ENCODE measurements at places on chromosomes 5 and 9.

DNA sequence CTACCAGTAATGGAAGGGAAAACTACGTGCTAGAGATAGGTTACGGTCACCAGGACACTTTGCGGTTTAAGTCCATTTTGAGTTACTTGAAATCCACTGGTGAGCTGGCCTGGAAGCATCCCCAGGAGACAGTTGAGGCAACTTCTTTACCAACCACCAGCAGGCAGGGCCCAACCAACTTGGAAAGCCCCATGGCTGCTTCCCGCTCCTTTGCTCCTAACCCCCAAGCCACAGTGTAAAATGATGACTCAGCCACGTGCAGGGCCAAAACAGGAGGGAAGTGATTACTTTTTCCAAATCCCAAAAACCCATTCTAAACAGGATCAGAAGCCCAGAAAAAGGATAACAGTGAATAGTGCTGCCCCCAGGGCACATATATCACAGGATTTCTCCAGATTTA lies 87.4 kb downstream of the PAX5 start:
- no peak for DNase-seq

GRCh38 chr5:62183727-62184126 lies 122.3 kb upstream of the KIF2A start:
- no peak for DNase-seq

DNA sequence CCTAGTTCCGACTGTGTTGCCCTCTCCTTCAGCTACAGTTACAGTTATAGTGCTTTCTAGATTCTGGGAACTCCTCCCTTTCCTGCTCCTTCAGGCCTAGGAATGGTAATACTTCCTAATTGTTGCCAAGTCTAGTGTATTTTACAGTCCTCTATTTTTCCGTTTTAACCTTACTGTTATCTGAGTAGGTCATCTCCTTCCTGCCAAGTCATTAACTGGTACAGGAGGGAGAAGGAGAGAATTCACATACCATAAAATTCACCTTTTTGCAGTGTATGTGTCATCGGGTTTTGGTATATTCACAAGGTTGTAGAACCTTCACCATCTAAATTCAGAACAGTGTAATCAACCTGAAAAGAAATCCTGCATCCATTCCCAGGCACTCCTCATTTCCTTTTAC lies 335.4 kb upstream of the MEF2C start:
- no peak for DNase-seq

DNA sequence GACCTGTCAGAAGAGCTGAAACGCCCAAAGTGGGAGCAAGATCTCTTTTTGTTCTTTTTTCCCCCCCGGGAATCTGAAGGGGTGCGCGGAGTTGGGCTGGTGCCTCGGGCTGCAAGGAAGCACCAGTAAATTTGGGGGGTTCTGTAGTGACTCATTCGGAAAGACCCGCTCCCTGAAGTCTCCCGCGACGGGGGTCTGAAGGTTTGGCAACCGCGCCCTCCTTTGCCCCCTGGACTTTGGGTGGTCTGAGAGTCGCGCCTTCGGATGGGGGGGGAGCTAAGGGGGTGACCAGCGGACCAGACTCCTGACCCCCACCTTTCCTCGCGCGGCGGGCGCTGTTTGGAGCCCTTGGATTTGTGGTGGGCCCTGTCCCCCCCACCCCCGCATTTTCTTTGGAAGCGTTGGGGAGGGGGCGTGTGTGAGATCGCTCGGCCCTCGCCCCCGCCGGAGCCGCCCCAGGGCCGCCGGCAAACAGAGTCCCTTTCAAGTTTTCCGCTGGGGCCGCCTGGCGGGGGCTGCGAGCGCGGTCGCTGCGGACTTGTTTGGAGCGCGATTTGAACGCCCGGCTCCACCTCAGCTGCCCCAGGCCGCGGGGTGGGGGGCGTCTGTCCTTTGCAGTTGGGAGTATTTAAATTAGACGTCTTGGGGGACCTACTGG lies 2.0 kb downstream of the CXXC5 start:
- no peak for DNase-seq

DNA sequence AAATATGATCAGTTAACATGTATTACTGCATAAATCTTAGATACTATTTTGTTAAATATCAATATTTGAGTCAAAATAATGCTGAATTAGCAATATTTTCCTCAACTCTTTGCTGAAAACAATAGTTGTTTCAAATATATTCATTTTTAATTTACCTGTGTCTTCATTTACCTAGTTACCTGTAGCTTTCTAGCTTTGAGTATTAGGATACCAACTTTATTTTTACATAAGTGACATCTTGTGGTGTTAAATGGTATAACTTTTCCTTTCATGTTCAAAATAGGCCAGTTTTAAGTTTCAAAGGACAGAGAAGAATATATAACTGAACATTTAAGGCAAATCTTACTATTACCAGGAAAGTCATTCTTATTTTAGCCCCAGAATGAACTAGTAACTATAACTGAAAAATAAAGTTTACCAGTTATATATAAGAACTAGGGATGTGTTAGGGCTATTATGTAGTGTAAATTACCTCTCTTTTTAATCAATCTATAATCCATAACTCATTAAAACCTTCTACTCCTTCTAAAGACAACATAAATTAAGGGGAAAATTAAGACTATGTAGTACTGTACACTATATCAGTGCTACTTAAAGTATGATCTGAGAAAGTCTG lies 25.3 kb downstream of the AP3B1 start:
- no peak for DNase-seq

DNA sequence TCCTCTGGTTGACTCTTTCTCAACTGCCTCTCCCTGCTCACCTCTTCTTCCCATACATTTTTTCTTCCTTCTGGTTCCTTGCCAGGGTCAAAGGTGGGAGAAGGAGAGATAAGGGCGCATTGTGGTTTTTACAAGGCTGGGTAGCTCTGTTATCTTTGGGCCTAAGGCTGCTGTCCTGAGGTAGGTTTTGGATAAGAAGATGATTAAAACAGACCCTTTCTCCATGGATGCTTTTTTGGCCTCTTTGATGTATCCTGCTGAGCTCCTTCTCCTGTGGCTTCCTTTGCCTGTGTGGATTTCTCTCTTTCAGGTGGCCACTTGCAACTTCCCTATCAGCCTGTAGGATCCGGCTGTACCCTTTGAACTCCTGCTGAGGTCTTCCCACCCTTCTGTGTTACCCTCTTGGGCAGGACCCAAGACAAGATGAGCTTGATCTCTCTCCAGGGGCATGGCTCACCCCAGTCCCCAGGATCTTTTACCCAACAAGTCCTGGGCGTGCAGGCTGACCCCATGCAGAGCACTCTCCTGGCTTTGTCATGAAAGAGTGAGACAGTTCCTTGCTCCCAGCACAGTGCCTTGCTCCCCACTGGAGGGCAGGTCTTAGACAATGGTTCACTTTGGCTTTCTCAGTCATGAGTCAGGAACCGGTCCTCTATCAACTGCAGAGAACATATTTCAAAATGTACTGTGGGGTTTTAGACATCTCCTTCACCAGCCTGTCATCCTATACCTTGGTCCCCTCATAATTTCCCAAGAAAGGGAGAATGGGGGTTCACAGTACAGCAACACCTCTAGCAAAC lies 197.9 kb downstream of the TLE4 start:
- no peak for DNase-seq

DNA sequence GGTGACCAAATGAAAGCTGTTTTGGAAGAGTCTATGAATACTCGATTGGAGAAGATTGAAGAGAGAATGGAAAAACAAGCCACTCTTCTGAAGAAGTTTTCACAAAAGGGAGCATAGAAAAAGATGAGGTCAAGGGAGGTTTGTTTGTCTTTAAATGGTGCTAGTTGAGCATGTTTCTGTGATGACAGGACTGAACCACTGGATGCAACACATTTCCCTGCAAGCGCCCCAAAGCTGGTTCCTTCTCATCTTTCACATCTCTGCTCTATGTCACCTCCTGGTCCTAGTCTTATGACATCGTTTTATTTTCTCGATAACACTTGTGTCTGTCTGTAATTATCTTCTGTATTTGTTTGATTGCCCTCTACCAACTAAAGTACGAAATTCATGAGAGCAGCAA lies 3.8 kb upstream of the CCDC192 start:
- no peak for DNase-seq

GRCh38 chr5:61820836-61821235 lies 485.2 kb upstream of the KIF2A start:
- DNase-seq: no peak

GRCh38 chr5:118519466-118519865 lies 468.9 kb downstream of the DTWD2 start:
- DNase-seq: no peak

GRCh38 chr5:134328619-134329018 lies 38.4 kb downstream of the CDKL3 start:
- DNase-seq: no peak

- no peak for DNase-seq
Measured at GRCh38 chr5:109281136-109281690, 128.6 kb downstream of the PJA2 start.

- no peak for DNase-seq
Measured at GRCh38 chr5:139301808-139302499, 8.4 kb downstream of the MATR3 start.

DNA sequence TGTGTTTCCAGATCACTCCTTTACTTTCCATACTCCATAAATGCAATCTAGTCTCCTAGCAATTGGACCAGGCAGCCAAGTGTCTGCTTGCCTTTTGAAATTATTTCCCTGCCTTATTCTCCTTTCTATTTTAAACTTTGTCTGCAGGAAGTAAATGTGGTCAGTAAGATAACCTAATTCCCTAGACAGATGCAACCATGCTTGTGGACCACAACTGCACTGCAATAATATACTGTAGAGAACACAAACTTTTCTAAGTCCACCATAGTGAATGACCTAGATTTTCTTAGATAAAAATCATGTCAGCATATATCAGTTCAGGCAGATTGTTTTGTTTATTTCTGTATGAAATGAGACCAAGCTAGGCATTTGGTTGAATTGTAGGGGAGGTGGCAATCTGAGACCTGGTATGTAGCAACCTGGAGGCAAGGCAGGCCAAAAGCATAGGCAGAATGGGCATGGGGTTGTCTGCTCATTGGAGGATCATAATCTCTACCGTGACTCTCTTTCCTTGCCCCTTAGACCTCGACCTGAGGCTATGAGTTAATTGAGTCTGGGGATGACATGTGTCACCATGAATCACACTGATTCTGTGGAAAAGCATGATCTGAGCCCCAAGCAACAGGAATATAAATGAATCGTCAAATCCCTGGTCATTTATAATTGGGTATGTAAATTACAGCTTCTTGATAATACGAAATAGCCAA lies 20.7 kb downstream of the ACTL7B start:
- no peak for DNase-seq

DNA sequence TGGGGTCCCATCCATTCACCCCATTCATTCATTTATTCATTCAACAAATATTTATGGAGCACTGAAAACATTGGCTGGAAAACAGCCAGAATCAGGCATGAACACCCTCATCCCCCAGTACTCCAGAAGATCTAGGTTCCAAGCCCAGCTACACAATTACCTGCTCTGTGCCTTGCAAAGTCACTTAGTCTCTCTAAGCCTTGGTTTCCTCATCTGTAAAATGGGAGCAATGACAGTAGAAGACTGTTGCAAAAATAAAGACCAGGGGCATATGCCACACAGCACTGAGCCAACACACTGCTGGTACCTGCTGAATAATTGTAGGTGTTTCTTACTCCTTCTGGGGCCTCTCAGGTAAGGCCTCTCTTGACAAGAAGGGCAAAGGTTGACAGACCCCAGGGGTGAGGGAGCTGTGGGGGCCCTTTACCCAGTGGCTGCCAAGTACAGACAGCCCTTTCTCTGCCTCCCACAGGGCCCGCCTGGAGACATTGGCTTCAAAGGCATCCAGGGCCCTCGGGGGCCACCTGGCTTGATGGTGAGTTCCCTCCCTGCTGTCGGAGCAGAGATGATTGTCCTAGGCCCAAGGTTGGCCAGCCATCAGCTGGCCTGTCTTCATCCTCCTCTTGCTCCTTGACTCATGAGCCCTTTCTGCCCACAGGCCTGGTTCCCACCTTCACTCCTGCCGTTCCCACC lies 22.6 kb upstream of the ORM1 start:
- DNase-seq: no peak

DNA sequence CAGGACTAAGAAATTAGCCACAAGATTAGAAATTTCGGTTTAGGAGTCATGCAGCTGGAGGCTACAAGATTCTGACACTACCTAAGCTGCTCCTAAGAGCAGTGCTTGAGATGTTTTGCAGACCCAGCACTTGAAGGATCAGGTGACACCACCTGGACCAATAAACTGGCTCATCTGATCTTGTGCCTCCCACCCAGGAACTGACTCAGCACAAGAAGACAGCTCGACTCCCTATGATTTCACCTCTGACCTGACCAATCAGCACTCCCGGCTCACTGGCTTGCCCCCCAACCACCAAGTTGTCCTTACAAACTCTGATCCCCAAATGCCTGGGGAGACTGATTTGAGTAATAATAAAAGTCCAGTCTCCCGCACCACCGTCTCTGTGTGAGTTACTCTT lies 170.4 kb downstream of the TTC39B start:
- DNase-seq: no peak

- DNase-seq: no peak
Measured at GRCh38 chr5:54285686-54286085, 24.7 kb downstream of the ARL15 start.

GRCh38 chr5:134521841-134522240 lies 3.6 kb upstream of the JADE2 start:
- DNase-seq: no peak

GRCh38 chr9:108710424-108710823 lies 145.4 kb downstream of the ACTL7B start:
- no peak for DNase-seq

All from stimulated activated CD4-positive, alpha-beta T cell treated with anti-CD3 and anti-CD28 coated beads, Interleukin-15, amount 100 ng/mL, for 48 hours (primary cell).